IMR-90 (cell line): ENCODE measurements at places on chromosomes 4 and X. TPM values are rescaled to one million over a fixed set of nuclear protein-coding genes. Genes with fewer than 3 reads are reported as not detected.

DNA sequence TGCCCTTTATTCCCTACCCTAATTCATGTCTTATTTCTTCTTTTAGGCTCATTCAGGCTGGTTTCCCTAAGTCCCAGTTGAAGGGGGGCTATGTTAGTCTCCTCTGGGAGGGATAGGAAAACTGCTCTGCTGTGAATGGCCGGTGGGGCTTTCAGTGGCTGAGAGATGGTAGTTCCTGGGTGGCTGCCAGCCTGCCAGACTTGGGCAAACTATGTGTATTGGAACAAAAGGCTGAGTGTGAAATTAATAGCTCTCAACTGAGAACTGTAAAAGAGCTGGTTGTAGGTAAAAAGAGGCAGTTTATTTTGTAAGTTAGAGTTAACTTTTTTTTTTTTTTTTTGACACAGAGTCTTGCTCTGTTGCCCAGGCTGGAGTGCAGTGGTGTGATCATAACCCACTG, 28.8 kb downstream of the ARHGAP10 start:
- no peak for DNase-seq

GRCh38 chrX:653306-653705, 22.7 kb downstream of the SHOX start:
- DNase-seq = no peak

DNA sequence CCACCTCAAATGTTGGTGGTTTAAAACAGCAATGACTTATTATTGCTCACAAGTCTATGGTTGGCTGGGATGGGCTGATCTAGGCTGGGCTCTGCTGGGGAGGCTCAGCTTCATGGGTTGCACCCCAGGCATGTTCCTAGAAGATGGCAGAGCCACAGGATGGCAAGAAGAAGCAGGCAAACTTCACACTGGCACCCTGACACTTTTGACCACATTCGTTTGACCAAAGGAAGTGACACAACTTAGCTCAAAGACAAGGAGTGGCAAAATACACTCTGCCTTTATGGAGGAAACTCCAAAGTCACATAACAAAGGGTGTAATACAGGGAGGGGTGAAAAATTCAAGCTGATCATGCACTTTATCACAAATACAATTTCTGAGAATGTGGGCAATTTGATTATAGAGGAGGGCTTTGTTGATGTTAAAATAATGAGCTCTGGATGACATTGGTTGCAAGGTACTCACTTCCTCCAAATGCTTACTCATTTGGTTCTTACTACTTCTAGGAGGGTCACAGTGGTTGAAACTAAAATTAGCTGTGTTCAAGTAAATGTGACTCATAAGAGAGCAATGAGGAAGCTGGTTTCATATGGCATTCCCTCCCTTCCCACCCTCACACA, 249.2 kb upstream of the RPS6KA3 start:
- DNase-seq = peak; percentile 90

GRCh38 chr4:25859429-25860148, 3.2 kb downstream of the SEL1L3 start:
- DNase-seq = no peak

DNA sequence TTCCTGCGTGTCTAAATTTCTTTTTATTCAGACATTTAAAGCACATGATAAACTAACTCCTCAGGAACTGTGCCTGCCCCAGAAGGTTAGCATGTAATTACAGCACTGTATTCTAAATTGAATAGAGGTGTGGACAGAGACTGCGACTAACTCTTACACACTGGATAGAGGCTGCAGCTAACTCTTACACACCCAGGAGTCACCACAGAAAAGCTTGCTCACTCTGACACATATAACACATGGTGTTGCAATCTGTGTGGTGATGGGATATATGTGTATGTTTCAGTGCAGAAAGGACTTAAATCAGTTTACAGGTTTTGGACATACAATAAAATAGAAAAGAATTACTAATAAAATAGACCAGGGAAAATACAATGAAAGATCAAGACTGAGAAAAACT, 41.5 kb downstream of the SMAD1 start:
- peak; percentile 56 for DNase-seq

GRCh38 chrX:107135049-107135964, 16.7 kb upstream of the RBM41 start:
- DNase-seq = peak; percentile 54

DNA sequence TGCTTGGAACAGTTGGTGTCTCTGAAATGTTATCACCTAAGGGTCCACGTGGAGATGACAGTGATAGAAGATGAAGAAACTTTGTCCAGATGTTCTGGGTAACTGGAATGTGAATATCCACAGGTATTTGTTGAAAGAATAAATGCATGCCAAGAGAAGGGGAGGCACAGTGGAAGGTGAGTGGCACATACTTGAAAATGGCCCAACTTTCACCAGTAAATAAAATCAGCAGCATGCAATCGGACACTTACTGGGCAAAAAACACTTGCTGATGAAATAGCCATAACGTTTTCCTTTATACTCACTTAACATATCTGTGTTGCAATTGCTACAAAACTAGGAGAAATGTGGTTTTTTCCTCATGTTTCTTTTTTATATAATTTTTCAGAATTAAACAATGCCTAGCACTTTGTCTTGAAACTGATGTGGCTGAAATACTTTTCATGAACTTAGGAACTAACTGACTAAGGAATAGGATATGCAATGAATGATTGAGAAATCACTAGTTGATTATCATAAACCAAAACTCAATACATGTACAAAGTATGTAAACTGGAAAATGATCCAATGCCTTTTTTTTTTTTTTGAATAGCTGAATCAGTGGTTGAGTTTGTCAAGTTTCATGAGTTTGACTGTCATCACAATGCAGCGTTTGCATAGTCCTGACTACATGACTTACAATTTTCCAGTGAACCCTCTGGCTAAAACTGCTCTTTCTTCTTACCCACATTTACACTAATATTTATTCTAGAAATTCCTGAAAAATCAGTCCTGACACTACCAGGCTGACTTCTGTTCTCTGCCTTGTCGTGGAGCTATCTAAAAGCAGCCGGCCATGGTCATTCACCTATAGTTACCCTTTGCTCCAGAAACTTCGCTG, 127.4 kb downstream of the CPE start:
- DNase-seq = peak; percentile 30

DNA sequence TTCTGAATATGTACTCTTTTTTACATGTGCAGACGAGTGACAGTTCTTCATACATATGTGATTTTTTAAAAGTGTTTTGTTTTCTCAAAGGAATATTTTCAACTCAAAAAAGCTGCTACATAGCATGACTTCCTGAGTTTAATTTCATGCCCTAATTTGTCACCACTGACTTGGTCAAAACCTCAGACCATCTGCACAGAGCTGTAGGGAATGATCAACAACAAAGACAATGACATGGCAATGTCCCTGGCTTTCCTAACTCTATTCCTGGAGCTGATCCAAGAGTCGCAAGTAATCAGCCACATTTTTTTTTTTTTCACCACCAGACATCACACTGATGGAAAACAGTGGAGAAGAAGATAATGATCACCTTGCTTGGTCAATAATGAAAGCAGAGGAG, 97.7 kb downstream of the TMA16 start:
- no peak for DNase-seq

- peak; percentile 6 for DNase-seq
Measured at GRCh38 chr4:123104310-123105025, 182.1 kb upstream of the NUDT6 start.

GRCh38 chr4:4869731-4870571, 10.5 kb downstream of the MSX1 start:
- DNase-seq = no peak

GRCh38 chr4:146814750-146815149, 130.9 kb downstream of the TTC29 start:
- no peak for DNase-seq

DNA sequence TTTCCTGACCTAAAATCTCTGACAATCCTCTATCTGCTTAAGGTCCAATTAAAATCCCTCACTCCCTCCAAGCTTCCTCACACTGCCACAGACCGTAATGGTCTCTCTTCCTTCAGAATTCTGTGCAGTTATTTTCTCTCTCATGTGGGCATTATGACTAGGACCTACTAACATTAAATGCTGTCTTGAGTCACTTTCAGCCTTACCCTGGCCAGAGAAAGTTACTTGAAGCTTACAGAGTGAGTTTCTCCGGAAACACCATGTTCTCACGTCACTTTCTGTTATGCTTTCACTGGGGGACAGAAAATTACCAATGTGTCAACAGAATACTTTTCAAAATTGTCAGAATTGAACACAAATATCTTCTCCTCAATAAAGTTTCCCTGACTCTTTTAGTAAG, 271.8 kb downstream of the INPP4B start:
- DNase-seq = no peak

- DNase-seq = no peak
Measured at GRCh38 chr4:99586797-99587196, 12.2 kb downstream of the MTTP start.

DNA sequence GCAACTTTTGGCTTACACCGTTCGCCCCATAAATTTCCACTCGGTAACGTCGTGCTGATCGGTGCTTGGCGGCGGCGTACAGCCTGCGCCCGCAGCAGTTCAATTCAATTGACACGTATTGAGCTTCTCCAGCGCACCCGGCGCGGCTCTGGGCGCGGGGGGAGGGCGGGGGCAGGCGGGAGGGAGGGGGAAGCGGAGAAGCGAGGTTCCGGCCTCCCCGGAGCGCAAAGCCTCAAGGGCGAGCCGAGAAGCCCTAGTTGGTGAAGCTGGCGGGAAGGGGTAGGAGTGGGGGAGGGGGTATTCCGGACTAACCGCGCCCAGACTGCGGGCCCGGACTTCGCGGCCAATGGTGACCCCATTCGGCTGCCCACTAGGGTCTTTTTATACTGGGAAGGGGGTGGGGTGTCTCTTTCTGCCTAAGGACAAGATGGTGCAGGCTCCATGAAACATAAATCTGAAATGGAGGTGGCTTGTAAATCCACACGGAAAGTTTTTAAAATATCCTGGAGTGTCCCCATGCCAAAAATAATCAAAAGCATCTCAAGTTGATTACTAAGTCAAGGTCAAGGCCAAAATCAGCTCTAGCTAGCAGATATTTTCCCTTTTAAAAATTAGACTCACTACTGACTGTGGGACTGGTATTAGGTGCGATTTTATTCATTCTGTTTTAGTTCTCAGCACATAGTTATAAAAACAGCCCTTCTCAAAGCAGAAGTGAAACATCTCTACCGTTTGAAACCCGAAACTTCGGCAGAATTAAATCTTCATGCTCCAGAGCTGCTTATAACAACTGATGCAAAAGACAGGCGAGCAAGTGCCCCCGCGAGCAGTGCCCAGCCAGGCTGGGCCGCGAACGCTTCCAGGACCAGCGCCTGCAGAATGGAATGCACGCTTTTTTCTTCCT, 1.5 kb upstream of the BCOR start:
- DNase-seq = no peak

GRCh38 chr4:25816591-25817058, 46.2 kb downstream of the SEL1L3 start:
- no peak for DNase-seq

Gene CHRDL1
- total RNA-seq = 0.28 and 0.36 TPM in 2 replicates

Gene RASGEF1B
- 0.28 and 0.36 TPM in 2 replicates for total RNA-seq

Gene LUZP4
- total RNA-seq = not detected in 2 replicates

Gene DCAF8L2
- total RNA-seq = not detected in 2 replicates

Gene MAGEA2
- not detected in 2 replicates for total RNA-seq

Gene DCX
- total RNA-seq = not detected in 2 replicates

Gene ANOS1
- total RNA-seq = under 0.01 TPM in 2 replicates

Gene SPIN2A
- total RNA-seq = 0.18 and 0.28 TPM in 2 replicates

Gene HCCS
- total RNA-seq = 24.0 and 35.8 TPM in 2 replicates

Gene MTNR1A
- not detected in 2 replicates for total RNA-seq

Gene VSIG4
- not detected in 2 replicates for total RNA-seq

Gene CXCL11
- under 0.01 TPM in 2 replicates for total RNA-seq
